ENCODE measurements at places on chromosomes 6 and 20.

GRCh38 chr6:89267918-89268317, 47.2 kb downstream of the GABRR2 start:
- no peak for DNase-seq

DNA sequence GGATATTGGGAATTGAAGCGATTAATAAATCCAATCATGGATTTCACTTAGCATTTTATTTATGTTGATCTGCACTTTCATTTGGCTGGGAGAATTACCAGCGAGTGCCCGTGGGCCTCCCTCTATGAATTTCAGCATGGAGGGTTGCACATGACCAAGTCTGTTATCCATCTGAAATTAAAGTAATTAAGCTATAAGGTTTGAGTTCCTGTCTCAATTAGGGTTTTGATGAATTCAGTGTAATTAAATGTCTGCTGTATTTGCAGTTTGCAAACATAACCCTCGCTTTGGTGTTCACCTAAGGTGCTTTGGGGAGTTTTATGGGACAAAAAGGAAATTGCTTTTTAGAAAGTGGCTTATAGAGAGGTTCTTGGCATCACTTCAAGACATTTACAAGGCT, 169.8 kb upstream of the RIN2 start:
- DNase-seq, result no peak

- DNase-seq, result no peak
Observed at GRCh38 chr6:157466342-157466648, 85.3 kb downstream of the ZDHHC14 start.

DNA sequence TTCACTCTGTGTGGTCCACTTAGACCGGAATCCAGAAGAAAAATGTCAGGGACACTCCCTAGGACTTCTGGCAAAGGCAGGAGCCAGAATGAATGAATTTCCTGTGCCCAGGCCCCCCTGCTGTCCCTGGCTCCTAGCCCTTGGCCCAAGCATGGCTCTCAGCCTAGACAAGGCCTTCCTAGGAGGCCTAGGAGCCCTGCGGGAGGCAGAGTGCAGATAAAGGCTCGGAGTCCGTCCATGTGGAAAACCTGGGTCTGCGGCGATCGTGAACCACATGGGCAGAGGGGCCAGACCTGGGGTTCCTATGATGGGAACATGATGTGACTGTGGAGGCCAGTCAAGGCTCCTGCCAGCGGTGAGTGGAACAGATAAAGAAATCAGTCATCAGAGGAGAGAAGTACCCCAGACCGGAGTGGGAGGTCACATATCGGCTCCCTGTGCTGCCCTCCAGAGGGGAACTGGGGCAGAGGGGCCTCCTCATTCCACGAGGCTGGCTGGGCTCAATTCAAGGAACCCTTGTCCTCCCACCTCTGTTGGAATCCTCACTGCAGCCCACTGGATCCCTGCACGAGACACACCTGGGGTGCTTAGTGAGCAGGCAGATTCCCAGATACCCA, 5.9 kb upstream of the VSTM2L start:
- no peak for DNase-seq

DNA sequence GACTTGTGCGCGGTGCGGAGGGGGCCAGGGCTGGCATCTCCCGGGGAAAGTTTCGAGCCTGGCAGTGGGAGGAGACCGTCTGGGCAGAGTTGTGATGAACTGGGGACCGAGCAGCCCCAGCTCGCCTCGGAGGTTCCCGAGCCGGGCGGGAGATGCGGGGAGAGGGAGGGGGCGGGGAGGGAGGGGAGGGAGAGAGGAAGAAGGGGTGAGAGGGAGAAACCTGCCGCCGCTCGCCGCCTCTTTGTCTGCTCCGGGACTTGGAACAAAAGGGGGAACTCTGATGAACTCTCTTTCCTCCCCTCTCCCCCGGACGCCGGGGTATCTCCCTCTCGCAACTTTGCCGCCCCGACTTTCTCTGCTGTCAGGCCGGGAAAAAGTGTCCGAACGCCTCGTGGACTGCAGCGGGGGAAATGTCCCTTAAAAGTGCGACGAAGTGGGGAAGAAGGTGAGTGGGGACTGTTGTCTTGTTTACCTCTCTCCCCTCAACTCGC, 72.7 kb downstream of the SOX4 start:
- no peak for DNase-seq

- no peak for DNase-seq
Observed at GRCh38 chr6:40669343-40669742, 82.2 kb upstream of the LRFN2 start.

GRCh38 chr6:33692760-33693158, 18.7 kb downstream of the UQCC2 start:
- no peak for DNase-seq

GRCh38 chr6:113860181-113860955, 3.2 kb downstream of the MARCKS start:
- peak; percentile 13 for DNase-seq

GRCh38 chr6:135586388-135586787, 88.8 kb upstream of the AHI1 start:
- no peak for DNase-seq

DNA sequence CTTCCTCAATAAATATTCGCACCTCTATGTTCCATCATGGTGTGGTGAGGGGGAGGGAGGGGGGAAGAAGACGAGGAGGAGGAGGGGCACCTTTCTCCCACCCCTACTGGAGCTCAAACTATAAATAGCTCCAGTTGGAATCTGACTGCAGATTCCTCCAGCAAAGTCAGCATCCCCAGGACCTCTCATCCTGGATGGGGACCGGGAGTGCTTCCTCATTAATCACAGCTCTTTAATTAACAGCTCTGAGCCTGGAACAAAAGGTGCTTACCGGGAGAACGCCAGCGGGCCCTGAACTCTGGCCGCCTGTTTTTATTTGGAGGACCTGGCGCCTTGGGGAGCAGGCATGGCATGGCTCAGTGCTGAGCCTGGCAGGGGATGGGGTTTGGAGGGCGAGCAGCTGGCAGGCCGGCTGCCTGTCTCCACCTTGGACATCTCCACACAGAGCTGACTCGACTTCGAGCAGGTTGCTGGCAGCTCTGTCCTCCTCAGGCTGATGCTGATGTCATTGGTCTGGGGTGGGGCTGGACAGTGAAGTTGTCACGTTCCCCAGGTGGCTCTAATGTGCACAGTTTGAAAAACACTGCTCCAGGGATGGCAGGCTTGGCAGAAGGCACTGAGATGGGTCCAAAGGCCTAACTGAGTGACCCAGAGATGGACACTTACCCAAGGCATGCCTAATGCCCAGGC, 180.4 kb downstream of the DHX35 start:
- no peak for DNase-seq

DNA sequence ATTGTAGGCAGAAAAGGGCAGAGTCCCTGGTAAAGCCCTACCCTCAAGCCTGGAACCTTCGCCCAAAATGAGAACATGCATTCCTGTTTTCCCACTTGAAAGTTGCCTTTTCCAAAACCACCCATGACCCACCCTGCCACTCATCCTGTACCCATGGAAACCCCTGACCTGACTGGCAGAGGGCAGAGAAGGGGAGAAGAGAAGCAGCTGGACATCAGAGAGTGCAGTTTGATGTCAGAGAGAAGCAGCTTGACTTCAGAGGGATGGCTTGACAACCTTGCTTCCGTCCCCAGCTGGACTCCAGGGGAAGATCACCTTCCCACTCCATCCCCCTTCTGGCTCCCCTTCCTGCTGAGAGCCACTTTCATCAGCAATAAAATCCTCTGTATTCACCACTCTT, 123.6 kb upstream of the SHLD1 start:
- DNase-seq, result no peak

DNA sequence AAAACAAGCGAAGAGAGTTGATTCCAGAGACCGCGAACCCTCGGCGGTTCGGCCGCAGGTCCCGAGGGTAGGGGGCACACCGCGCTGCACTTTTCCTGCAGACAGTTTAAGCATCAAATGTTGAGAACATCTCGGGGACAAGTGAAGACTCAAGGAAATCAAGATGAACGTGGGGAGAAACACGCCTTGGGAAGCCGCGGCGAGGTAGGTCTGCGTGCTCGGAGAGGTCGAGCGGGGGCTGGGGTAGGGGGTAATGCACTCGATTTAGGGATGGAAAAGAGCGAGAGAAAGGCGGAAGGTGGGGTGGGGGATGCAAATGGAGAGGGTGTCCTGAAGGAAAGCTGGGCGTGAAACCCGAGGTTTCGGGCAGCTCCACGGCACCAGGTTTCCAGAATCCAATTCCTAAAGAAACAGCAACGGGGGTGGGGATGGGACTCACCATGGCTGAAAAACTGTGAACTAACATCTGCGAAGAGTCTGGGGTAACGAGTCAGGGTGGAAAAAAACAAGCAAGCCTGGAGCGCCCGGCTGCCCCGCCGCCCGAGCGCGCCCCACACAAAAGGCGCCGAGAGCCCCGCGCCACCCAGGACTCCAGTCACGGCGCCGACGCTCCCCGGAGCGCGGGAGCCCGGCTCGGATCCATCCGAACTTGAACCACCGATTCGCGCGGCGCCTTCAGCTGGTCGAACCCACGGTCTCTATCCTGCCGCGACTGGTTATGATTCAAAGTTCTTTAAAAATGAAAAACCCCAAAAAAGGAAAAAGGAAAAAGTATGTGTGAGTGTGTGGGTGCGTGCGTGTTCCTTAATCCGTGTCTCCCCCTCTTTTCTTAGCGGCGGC, 3.5 kb downstream of the TFAP2A start:
- DNase-seq, result peak; percentile 57

GRCh38 chr6:52522151-52522626, 54.7 kb downstream of the TRAM2 start:
- no peak for DNase-seq

GRCh38 chr6:7243179-7243981, 69.6 kb downstream of the SSR1 start:
- DNase-seq, result peak; percentile 75

DNA sequence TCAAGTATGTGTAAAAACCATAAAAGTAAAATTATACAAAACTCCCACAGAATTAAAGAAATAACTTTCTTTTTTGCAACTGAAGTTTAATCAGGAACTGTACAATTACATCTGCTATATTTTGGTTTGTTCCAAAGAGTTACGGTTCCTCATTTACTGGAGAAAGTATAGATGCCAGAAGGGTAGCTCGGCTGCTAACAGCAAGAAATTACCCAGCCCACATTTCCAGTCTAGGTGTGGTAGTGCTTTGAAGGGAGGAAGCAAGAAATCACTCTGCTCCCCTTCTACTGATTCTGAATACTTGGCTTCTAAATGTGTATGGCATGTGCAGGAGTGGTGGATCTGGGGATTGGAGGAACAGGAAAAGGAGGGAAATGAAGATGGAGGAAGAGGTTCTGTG, 441.3 kb downstream of the CDC5L start:
- no peak for DNase-seq

DNA sequence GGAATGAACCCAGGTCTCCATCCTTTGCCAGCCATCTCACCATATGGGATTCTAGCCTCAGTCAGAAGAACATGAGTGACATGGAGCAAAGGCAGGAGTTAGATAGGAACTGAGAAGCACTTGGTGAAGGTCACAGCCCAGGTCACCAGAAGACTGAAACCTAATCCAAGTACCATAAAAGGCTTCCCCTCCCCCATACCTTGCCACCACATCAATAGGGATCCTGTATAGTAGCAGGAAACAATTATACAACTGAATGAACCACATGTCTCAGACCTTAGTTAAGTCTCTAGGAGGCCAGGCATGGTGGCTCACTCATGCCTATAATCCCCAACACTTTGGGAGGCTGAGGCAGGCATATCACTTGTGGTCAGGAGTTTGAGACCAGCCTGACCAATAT, 49.6 kb downstream of the KIZ start:
- no peak for DNase-seq

DNA sequence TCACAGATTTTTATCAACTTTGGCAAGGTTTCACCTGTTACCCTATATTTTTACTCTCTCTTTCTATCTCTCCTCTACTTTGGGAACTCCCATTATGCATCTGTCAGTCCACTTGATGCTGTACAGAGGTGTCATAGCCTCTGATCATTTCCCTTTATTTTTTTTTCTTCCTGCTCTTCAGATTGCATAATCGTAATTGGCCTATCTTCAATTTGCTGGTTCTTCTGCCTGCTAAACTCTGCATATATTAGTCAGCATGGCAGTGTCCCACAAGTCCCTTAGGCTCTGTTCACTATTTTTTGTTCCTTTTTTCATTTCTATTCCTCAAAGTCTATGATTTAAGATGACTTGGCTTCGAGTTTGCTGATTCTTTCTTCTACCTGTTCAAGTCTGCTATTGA, 44.7 kb upstream of the MICB start:
- DNase-seq, result no peak

Data from NCI-H2081 (cell line).